ENCODE measurements at places on chromosomes 13 and 19.

DNA sequence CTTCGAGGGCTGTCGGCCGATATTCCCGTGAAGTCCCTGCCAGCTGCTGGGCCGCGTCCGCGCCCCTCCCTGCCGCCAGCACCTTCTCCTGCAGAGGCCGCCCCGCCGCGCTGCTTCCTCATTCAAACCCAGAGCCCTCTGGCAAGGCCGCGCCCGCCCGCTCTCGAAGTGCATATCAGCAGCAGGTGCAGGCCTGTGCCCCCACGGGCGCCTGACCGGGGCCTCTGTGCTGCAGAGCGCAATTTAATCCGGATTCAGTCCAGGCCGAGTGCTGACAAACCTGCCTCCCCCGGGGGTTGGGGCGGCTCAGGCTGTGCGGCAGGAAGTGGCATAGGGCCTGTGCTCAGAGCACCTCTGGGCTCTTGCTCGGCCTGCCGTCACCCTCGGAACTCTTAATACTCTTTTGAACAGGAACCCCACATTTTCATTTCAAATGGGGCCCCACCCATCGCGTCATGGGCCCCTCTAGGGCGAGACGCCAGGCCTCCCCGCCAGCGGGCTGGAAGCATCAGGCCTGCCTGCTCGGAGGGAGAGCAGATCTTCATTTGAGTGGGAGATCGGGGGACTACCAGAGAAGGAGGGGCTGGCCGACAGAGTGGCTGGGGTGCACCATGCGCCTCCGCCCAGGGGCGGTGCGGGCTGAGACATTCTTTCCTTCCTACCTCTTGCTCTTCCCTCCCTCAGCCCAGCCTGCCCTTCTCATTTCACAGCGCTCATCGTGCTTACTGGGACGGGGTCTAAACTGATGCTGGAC, 125.7 kb downstream of the TNFRSF19 start:
- peak; percentile 71 for DNase-seq

DNA sequence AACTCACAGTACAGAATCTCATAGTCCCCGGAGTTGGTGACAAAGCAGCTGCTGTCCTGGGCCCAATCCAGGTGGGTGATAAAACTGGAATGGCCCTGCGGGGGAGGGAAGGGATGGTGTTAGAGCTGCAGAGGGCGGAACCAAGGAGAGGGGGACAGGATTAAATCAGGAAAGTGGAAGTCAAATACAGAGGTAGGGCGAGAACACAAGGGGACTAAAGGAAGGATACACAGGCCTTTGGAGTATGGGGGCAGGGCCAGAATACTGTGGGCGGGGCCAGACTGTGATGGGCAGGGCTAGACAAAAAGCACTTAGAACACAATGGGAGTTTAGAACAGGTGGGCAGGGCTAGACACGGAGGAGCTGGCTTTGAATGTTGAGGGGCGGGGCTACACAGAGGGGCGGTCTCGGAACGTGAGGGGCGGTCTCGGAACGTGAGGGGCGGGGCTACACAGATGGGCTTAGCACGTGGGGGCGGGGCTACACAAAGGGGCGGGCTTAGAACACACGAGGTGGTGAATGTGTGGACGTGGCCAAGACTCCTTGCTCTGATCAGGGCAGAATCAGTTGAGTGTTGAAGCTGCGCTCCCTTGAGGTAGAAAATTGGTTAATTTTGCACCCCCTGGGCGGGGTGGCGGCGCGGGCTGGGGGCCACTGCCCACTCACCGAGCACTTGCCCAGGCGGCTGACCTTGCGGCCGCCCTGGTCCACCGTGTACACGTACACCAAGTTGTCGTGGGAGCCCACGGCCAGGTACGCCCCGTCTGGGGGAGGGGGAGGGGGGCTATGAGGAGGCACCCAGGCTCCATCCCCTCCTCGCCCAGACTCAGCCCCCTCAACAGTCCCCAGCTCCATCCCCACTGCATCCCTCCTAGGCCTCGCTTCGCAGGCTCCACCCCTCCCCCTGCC, 14.0 kb upstream of the GPR4 start:
- DNase-seq: no peak

GRCh38 chr19:28169168-28169887, 1043.6 kb downstream of the UQCRFS1 start:
- no peak for DNase-seq

- no peak for DNase-seq
These were observed 439.5 kb downstream of the FGF9 start for GRCh38 chr13:22110368-22110767.

DNA sequence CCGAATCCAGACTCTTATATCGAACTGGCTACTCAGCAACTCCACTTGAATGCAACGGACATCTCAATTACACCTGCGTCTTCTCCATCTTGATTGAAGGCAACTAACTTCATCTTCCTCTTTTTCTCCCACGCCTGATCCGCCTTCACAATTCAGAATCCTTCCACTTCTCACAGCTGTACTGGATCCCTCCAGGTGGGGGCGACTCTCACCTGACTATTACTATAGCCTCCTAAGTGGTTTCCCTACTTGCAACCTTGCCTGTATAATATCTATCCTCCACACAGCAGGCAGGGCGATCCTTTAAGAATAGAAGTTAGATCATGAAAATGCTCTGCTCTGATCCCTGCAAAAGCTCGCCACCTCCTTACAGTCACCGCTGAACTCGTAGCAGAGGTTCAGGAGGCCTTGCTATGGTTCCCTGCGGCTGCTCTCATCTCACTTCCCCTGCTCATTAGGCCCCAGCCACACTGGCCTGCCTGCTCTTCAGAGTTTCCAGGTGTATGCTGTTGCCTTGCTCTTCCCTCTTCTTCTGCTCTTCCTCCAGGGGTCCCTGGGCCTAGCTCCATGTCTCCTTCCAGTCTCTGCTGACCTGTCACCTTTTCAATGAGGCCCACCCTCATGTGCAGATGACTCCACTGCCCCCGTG, 31.9 kb downstream of the RFXAP start:
- DNase-seq: no peak

DNA sequence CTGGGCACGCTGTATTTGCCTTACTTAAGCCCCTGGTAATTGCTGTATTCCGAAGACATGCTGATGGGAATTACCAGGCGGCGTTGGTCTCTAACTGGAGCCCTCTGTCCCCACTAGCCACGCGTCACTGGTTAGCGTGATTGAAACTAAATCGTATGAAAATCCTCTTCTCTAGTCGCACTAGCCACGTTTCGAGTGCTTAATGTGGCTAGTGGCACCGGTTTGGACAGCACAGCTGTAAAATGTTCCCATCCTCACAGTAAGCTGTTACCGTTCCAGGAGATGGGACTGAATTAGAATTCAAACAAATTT, 676 bp downstream of the BRCA2 start:
- no peak for DNase-seq

DNA sequence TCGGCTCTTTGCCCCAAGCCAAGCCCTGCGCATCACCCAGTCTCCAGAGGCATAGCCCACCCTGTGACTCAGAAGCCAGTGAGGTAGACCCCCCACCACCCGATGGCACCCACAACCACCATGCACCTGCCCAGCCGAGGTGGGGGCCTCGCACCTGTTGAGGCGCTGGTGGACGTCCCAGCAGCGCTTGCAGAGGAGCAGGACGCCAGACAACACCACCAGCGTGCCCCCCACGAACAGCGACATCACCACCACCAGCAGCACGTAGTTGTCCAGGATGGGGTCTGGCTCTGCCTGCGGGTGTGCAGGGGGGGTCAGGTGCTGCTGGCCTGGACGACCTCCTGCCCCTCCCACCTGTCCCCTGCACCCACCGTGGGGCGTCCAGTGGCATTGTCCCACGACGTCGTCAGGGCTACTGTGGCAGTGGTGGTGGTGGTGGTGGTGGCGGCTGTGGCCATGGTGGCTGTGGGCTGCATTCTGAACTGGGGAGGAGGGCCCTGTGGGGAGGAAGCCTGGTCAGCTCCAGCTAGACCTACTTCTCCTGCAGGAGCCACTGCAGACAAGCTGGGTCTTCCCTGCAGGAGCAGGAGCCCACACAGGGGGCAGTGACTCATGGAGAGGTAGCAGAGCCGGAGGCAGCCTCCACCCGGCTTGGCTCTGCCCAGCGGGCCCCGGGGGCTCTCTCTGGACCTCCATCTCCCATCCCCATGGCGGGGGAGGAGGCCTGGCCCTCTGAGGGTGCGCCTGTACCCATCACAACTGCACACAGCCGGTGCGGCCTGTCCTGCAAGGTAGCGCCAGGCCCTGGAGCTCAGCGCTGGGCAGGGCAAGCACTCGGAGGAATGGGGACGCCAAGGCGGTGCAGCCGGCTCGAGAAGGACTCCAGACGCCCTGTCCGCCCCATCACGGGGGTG, 1.9 kb downstream of the CBARP start:
- DNase-seq: no peak

DNA sequence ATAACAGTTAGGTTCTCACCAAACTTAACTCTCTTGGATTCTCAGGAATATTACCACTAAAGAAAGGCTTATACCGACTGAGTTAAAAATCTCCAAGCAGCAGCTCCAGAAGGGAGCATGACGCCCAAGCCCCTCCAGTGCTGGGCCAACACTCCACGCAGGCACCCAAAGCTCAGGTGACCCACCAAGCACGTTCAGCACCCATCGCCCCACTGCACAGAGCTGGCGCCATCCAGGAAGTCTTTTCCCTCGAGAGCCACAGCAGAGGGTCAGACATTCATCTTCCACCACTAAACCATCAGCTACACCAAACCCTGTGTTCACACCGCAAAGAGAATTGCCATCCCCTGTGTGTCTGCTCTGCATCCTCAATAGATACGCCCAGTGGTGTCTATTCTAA, 65.7 kb downstream of the SOX1 start:
- DNase-seq: no peak

- no peak for DNase-seq
These were observed at the start of gene ZNF792 for GRCh38 chr19:34963573-34964406. Gene ZNF792, minus strand, starts transcription at chr19:34964229. Its CDS starts 567 bp downstream, at chr19:34963662.

All from vagina (tissue), 2 donors.